Fibroblast of villous mesenchyme (primary cell): ENCODE measurements at places on chromosomes 3 and 15.

DNA sequence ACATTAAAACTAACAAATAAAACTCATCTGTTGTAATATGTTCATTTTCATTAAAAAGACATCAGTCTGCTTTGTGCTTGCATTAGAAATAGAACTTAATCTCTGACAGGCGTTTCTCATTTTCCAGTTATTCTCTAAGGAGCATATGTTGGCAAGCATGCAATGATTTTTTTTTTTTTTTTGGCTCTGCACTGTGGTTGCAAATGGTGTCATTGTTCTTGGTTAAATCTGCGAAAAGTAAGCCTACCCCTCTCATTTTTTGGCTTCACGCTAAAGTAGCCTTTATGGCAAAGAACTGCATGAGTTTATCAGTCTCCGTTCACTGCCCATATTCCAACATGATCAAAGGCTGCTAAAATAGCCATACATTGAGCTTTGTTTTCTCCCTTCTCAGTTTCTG is 403.2 kb downstream of the MECOM start:
- DNase-seq, result no peak

GRCh38 chr3:45227071-45227820 is 1.2 kb upstream of the TMEM158 start:
- no peak for DNase-seq

DNA sequence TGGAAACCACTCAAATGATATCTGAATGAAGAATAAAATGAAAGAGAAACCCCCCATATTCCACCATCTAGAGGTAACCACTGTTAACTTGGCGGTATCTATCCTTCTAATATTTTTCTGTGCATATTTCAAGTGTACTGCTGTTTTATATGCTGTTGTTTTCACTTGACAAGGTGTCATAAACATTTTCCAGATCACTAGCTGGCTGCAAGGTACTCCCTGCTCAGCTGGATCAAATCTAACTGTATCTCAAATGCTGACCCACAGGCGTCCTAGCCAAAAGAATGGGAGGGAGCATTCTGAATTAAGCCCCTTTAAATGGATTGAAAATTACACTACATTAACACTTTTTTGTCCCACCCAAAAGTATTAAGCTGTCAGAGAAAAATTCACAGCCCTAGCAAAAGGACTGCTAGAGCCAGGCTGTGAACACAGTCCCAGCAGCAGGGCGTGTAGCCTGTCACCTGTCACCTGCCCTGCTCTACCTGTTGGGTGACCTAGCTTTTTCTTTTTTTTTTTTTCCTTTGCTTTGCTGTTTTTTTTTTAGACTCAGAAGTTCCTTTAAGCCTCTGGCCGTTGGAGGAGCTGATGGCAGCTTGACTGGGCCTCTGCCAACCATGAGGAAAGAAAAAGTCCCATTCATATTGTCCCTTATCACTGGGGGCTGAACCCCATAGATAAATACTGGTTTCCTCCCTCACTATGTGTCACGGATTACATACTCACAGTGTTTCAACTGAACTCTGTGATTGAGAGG is 93.7 kb upstream of the TSC22D2 start:
- no peak for DNase-seq

- DNase-seq, result no peak
Observed at GRCh38 chr3:178062126-178062525, 474.1 kb upstream of the KCNMB2 start.

- DNase-seq, result no peak
Observed at GRCh38 chr3:139187154-139187553, 142.5 kb upstream of the PRR23C start.
